GF-D8 (cell line): ENCODE measurements at places on chromosomes 2 and 18.

- no peak for DNase-seq
Observed at GRCh38 chr2:240338274-240338673, 97.2 kb upstream of the GPC1 start.

GRCh38 chr18:79275461-79275860 lies 120.3 kb upstream of the NFATC1 start:
- no peak for DNase-seq

DNA sequence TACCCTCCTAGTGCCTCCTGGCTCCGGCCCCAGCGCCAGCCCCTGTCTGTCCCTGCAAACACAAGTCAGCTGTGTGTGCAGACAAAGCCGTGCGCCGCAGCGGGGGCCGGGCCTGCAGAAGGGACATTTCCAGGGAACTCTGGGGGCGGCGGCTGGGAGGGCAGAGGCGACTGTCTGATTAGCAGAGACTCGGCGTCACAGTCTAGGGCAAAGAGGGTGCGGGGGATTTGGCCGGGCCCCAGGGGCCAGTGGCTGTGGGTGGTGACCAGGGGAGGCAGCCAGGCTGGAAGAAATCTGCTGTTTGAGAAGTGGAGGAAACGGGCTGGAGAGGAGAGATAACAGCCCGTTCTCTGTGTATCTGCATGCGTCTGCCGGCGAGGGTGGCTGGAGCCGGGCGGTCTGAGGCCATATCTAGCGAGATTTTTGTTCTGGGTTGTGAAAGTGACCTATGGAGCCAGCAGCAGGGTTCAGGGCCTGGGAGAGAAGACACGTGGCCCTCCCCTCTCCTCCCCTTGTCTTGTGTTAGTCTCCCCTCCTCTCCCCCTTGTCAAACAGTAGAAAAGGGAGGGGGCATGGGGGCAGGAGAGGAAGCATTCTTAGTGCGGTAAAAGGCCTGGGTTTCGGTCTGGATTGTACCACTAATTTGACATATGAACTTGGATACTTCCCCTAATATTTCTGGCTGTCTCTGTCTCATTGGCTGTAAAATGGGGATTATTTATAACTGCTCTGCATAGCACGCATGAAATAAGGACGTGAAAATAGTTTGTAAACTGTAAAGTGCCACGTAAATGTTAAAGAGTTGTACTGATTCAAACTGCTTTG lies 169.4 kb downstream of the SMAD7 start:
- DNase-seq: peak; percentile 94

DNA sequence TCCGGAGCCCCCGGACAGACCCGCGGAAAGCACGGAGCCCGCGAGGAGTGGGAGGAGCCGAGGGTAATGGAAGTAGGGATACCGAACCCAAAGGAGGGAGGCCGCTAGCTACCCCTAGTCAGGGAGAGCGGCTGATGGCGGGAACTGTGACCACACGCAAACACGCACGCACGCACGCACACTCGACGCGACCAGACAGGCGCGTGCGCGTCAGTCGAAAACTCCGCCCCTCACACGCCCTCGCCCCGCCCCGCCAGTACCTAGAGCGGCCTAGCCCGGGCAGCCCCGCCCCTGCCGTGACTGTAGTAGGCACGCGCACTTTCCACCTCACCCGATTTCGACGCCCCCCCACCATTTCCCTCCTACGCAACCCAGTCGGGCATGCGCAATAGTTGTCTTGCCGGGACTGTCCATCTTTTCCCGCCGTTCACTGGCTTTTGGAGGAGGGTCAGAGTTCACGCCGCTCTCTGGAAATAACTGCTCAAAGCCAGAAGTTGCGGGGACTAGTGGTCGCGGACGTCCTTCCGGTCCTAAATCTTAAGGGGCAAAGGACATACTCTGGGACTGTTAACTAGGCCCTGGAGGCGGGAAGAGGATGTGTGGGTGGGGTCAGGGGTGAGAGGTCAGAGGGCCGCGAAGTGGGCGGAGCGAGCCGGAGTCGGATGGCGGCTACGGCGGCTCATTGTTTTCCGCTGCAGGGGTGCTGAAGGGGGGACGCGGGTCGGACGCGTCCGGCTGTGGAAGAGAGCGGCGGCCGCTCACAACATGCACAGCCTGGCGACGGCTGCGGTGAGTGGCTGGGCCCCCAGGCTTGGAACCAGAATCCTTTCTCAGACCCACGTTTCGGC lies at the start of the genes CNOT9 and USP37:
Gene CNOT9, plus strand, starts transcription at position 650 of the 848 bp plus-strand sequence. Its CDS starts 116 bp downstream, at position 766.
Gene USP37, minus strand, starts transcription at position 162 of the 848 bp plus-strand sequence. CDS start 9,698 bp downstream, outside the sequence.
- peak; percentile 95 for DNase-seq

DNA sequence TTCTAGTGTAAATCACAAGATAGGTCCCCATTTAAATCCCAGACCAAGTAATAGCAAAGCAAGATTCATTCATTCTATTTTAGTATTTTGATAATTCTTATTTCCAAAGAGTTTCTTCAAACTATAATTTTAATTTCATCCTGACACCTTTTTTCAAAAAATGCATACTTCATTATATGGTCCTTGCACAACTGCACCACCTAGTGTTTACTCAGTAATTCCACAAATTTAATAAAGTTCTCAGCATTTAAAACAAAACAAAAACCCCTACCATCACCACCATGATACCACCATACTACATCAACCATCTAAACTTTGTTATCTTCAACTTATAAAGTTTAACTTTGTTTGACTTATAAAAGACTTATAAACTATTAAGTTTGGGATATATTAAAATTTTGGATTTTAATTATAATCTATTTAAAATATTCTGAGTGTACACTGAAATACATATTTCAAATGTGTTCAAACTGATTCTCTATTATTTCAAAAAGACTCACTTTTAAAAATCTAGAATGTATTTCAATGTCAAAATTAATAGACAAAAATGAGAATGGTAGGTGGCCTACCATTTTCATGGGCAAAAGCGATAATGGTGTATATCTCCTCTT lies 44.2 kb downstream of the WDPCP start:
- DNase-seq: no peak
